Activated CD4-positive, CD25-positive, alpha-beta regulatory T cell treated with anti-CD3 and anti-CD28 coated beads, Interleukin-2, amount 50 U/mL, for 16 hours (primary cell): ENCODE measurements at places on chromosomes 6 and 20.

DNA sequence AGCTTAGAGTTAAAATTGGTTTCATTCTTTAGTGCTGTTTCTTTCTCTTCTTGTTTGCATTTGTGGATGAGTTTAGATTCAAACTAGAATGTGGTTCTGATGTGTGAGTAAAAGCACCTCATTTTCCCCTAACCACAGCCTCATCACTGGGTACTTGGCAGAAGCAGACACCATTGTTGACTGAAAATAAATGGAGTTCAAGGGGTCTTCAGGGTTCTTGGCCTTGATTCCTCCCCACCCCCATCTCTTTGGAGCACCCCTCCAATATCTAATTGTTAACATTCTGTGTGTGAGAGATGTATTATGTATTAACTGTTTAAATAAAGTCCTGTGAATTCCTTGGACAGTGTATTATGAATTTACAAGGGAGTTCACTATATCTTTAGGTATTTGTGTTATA lies 59.6 kb downstream of the JARID2 start:
- no peak for DNase-seq

DNA sequence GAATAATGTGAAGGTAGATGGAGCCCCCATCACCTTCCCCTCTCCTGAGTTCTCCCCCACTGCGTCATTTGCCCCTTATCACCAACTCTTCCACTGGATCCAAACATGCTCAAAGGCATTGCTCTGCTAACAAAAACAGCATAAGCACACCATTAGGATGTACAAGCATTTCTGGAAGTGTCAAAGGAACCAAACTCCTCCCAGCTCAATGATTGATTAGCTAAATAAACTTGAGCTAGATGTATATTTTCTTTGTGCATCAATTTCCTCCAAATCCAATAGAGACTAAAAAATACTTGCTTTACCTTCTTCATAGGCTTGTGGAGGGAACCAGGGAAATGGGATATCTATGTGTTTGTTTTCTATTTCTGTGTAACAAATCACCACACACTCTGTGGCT lies 248.4 kb upstream of the JARID2 start:
- no peak for DNase-seq

GRCh38 chr6:138944412-138944811 lies 43.6 kb downstream of the REPS1 start:
- no peak for DNase-seq

DNA sequence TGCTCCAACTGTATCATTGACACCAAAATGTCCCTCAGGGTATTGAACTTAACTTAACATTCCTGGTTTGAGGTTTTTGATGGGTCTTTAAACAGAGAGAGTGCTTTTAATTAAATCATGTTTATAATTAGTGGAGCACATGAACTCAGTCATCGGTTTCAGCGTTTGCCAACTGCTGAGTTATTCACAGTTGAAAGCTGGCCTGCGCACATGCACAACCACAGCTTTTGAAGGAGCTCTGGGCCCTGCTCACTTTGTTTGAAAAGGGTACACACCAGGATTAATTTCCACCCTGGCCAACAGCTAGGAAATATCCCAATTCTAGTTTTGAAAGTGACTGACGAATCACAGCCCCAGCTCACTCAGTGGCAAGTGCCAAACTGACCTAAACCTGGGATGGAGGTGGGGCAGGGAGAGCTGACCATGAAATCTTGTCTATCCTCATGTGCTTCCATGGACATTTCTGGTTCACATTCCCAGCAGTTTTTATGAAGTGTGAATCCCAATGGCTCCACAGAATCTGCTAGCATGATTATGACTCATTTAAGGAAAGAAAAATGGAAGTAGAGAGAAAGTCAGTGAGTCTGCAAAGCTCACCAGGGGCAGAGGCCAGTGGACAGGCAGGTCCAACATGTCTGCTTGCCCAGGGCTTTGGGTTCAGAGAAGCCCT lies 247.8 kb downstream of the FNDC1 start:
- no peak for DNase-seq

GRCh38 chr20:37899105-37900045 lies 3.6 kb upstream of the VSTM2L start:
- no peak for DNase-seq
